ENCODE measurements at places on chromosomes 1 and 21. TPM values are rescaled to one million over a fixed set of nuclear protein-coding genes. Genes with fewer than 3 reads are reported as not detected.

DNA sequence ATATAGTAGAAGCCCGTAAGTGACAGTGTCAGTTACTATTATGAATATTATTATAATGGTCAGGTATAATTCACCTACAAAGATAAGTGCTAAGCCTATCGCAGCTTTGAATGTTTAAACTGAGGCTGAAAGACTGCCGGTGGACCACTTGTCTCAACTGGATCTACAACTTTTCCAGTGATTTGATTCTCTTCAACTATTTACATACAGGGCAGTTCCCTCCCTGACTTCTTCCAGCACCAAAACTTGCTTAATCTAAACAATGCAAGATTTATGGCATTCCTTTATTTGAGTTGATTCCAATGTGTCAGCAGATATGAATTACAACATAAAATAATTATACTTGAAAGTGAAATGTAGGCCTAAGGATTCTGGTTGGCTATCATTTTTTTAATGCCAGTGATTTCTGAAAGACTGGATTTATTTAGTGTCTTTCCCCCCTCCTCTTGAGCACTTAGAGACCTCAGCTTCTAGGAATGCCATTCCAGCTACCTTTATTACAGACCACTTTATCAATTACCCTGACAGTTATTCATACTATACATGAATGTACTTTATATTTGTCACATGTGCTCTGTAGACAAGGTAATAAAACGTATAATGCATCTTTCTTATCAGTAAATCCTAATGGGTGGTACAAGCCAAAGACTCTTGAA lies 153.3 kb upstream of the C8B start:
- no peak for DNase-seq

Gene AGBL4
- total RNA-seq, result 0.68 TPM

DNA sequence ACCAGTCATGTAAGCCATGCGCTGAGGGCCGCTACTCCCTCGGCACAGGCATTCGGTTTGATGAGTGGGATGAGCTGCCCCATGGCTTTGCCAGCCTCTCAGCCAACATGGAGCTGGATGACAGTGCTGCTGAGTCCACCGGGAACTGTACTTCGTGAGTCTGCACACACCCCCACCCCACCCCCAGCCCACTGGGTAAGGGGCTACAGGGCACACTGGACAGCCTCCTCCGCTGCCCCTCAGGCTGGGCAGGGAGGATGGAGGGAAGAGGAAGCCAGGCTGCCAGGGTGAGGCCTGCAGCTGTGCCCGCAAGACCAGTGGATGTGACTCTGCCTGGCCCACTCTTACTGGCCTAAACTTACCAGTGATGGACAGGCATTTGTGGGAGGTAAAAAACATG lies 49.2 kb upstream of the SARS1 start:
- no peak for DNase-seq

Gene UTS2
- total RNA-seq, result not detected

Gene PLEKHN1
- not detected for total RNA-seq

- no peak for DNase-seq
These were observed 1.6 kb downstream of the TENT5C start for GRCh38 chr1:117607471-117607870.

Gene DCDC2B
- not detected for total RNA-seq

DNA sequence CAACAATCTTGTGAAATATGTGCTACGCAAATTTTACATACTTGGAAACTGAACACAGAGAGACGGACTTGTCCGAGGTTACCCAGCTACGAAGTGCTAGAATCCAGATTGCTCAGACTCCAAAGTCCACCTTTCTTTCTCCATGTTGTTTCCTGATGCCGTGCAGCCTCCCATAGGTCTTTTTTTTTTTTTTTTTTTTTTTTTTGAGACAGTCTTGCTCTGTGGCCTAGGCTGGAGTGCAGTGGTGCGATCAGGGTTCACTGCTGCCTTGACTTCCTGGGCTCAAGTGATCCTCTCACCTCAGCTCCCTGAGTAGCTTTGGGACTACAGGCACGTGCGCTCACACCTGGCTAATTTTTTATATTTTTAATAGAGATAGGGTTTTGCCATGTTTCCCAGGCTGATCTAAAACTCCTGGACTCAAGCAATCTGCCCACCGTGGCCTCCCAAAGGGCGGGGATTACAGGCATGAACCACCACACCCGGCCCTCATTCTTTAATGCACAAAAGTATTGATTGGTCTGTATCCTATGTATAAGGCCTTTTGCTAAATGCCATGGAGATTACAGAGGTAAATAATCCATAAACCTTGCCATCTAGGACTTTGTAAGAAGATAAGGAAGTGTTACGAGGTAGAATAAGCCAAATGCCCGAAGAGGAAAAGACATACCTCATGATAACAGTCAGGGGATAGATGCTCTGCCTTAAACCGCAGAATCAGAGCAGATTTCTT lies 92.8 kb downstream of the C1orf21 start:
- DNase-seq, result no peak

DNA sequence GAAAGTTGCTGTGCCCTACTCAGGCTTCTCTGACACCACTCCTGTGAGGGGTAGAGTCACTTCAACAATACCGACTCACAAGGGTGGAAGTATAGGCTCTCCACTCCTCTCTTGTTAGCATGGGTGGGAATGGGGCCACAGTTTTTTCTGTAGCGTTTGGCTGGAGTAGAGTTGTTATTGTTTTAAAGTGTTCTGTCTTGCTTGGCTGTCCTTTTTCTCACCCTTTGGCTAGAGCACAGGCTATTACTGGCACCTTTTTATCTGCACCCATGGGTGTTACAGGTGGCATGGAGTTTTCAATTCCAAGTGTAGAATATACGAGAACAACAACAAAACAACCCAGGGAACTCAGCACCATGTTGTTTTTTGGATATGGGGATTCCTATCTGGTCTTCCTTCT lies 74.3 kb upstream of the CD5L start:
- DNase-seq, result no peak

GRCh38 chr1:211236633-211237320 lies 22.4 kb upstream of the RCOR3 start:
- DNase-seq, result no peak

- no peak for DNase-seq
These were observed 11.0 kb downstream of the PRDM15 start for GRCh38 chr21:41868062-41868710.

DNA sequence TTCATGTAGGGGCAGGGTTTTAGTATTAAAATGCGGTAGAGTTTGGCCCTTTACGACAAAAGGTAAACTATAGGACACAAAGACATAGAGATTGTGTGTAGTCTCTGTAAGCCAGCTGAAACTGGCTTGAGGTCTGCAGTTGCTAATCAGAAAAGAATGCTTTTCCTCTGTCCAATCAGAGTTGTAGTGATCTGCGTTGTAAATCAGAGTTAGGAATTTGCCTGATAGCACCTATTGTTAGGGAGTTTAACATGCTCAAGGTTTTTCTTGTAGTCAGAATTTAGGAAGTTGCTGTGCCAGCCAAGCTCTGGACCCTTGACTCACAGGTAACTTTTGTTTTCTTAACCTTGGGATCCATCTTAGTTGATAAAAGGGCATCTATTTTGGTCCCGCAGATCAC lies 61.2 kb upstream of the VTCN1 start:
- DNase-seq, result no peak

- no peak for DNase-seq
These were observed 28.4 kb downstream of the TRIM33 start for GRCh38 chr1:114482585-114482984.

DNA sequence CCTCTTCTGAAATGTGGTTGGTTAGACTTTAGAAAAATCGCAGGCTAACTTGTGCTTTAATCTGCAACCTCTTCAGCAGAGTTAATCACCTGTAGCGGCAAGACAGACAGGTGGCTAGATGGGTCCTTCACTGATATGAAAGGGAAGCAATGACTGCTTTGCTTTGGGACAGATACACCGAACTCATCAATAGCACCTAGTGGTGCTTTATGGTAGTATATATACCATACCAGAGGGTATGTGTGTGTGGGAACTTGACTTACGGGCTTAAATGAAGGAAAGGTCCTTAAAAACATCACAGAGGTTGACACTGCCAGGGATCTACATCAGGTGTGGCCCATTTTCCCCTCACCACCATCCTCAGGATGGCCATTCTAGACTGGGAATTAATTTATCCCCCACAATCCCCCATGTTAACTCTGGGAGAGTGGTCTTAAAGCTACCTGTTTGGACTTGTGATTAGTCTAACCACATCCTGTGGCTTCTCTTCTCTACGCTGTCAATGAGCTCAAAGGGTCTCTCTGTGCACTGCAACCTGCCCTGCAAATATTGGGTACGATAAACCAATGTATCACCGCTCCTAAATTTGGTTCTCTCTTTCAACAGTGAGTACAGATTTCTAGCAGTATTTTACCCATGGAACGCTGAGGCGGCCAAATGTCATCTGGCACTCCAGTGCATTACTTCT lies 162.7 kb downstream of the SIPA1L2 start:
- DNase-seq, result no peak

GRCh38 chr1:169679692-169680091 lies 31.7 kb downstream of the SELL start:
- DNase-seq, result no peak

GRCh38 chr1:82225421-82226185 lies 424.9 kb downstream of the ADGRL2 start:
- DNase-seq, result no peak

- DNase-seq, result no peak
These were observed 17.4 kb downstream of the TIAM1 start for GRCh38 chr21:31326522-31327242.

Gene ACTL8
- not detected for total RNA-seq

- DNase-seq, result no peak
These were observed 1.6 kb downstream of the C1orf226 start for GRCh38 chr1:162383091-162383490.

- no peak for DNase-seq
These were observed 1.8 kb downstream of the SH3GLB1 start for GRCh38 chr1:86706018-86706635.

Gene TAGLN2
- total RNA-seq, result 20.9 TPM

- DNase-seq, result no peak
These were observed 37.3 kb downstream of the TMEM53 start for GRCh38 chr1:44636688-44637598.

Gene HSD11B1
- not detected for total RNA-seq

GRCh38 chr1:210645582-210646257 lies 317.0 kb downstream of the HHAT start:
- no peak for DNase-seq

- no peak for DNase-seq
These were observed 165.3 kb downstream of the FASLG start for GRCh38 chr1:172824209-172824608.

DNA sequence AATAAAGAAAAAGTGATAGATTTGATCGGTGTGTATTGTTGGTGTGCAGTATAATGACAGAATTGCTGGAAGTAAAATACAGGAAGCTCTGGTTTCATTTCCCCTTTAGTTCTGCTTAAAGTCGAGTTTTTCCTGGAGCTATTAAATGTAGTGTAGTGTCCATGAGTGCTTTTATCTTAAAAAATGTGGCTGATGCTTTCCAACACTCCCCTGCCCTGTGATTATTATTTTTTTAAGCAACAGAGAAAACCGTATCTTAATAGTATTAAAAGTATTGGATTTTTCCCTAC lies 1.1 kb downstream of the LGALS8 start:
- DNase-seq, result no peak

DNA sequence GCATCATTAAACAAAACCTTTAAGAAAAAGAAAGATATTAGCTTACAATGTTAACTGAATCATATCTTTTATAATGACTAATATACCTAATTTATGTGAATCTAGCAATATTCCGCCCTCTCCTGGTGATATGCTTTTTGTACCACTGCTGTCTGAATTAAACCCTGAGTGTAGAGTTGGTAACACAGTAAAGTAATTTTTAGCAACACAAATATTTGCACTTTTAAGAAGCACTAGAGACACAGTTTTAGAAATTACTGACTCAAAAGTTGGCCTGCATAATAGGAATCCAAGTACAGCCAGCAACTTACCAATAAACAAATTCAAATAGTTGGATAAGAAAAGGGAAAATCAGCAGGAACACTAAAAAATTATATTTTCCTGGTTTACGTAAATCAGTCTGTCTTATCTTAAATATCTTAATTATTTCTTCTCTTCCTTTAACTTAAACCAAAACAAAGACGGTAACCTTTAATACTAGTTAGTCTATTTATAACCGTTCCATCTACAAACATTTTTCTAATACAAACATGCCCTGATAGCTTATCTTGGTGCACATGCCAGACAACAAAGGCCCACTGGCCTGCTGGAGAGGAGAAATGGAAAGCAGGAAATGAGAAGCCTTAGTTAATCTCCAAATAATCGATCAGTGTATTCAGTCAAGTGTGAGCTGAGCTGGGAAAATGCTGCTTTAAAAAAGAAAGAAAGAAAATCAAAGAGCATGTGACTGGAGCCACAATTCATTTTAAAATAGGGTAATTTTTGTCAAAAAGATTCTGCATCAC lies 246.0 kb downstream of the RERE start:
- no peak for DNase-seq

Data from neural crest cell (in vitro differentiated cells).